ENCODE measurements at places on chromosomes 1 and 21.

DNA sequence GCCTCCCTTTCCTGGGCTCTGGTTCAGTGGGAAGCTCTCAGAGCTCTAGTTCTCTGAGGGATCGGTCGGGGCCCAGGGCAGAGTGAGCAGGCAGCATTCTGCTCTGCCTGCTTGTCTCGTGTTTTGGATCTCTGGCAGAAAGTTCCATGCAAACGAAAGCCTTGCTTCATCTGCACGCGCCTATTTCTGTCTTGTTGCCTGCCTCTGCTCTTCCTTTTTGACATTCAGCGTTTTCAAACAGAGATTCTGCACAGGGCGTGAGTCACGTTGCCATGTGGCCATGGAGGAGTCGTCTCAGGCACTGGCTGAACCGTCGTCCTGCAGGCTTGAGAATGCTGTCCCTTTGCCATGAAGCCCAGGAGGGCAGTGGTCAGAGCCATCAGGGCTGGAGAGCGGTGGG, 20.3 kb downstream of the AJAP1 start:
- peak; percentile 80 for DNase-seq

GRCh38 chr1:199046618-199047017, 407.8 kb downstream of the PTPRC start:
- no peak for DNase-seq

DNA sequence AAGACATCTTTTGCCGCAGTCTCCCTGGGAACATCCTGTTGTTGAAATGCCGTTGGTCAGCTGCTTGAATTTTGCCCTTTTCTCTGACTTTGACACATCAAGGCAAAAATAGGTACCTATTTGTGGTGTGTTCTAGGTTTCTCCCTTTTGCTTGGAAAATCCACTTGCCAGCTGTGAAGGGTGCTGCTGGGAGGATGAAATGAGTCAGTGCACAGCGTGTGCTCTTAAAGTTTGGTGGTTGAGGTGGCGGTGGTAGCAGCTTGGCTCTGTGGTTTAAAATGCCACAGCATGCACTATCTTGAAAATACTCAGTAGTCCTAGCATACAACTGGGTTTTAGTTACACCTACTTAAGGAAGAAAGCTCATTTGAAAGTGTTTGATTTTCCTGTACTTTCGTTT, 183.8 kb downstream of the DHRS3 start:
- no peak for DNase-seq

DNA sequence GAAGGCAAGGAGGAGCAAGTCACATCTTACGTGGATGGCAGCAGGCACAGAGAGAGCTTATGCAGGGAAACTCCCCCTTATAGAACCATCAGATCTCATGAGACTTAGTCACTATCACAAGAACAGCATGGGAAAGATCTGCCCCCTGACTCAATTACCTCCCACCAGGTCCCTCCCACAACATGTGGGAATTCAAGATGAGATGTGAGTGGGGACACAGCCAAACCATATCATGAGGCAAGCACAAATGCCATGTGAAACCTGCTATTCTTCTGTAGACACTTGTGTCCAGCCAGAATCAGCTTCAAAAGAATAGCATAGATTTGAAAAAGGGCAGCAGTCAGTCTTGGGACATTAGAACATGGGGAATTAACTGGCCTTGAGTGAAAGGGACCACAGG, 32.2 kb upstream of the UBE2U start:
- DNase-seq = no peak

- DNase-seq = no peak
These were observed 114.4 kb downstream of the CAMTA1 start for GRCh38 chr1:6899621-6900020.

DNA sequence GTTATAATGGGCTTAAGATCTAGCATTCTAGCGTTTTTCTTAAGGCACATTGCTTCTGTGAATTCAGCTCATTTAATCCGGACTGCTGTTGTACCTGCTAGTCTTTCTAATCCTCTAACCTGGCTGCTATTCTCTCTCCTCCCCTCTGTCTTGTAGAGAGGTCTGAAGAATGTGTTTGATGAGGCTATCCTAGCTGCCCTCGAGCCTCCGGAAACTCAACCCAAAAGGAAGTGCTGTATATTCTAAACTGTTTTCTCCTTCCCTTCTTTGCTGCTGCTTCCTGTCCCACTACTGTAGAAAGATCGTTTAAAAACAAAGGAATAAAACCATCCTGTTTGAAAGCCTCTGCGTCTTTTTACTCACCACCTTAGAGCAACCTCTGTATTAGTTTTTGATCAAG, 37.3 kb downstream of the CDC42 start:
- no peak for DNase-seq

DNA sequence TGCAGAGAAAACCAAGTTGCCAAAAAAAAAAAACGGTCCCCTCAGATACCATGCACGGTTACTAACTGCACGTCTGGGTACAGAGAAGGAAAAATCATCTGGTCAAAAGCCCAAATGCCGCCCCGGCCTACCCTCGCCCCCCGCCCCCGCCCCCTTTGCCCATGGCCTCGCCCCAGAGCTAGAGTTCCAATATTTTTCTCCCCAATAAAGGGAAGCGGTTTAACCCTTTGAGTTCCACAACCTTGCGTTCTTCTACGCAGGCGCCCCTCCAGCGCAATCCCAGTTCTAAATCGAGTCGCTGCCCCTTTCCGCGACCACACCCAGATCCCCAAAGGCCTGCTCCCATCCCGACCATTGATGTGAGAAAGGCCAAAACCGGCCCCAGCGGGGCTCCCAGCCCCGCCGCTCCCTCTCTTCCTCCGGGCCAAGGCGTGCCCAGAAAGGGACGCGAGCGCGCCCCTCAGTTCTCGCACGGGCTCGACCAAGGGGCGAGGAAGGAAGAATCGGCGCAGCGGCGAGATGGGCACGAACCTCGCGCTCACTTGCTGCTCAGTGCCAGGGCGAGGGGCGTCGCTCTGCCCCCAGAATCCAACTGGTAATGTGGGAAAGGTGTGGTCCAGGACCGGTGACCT, 797 bp downstream of the WDR47 start:
- DNase-seq = peak; percentile 85

DNA sequence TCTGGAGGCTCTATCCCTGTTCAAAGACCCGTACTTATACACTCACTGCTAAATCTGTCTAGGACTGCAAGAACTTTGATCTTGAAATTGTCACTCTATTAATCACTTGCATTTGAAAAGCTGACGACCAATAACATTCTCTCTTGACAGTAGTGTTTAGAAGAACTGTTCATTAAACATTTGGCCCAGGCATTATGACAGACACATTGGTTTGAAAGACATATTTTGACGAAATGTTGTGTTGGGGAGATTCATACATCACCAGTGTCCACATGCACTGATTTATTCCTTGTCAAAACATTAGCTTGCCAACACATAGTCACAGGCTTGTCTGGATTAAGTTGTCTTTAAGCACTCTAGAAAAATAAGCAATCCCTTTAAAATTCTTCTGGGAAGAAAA, 951.3 kb downstream of the ADGRL2 start:
- peak; percentile 56 for DNase-seq

DNA sequence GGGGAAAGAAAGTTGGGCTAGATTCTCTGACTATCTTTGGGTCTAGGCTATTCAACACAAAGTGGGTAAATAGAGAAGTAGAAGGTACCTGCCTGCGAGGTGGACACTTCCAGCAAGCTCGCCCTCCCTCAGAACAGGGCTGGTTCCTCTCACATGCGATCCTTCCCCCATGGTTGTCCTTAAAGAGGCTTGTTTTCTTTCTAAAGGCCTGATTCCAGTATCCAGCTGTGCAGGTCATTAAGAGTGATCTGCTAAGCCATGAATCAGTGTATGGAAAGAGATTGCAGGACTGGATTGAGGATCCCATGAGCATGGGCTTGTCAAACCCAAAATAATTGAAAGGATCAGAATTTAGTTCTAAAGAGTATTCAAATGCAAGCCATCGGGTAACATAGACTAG, 189.0 kb downstream of the URB2 start:
- no peak for DNase-seq

- DNase-seq = no peak
These were observed 49.8 kb downstream of the CDK18 start for GRCh38 chr1:205554026-205554811.

DNA sequence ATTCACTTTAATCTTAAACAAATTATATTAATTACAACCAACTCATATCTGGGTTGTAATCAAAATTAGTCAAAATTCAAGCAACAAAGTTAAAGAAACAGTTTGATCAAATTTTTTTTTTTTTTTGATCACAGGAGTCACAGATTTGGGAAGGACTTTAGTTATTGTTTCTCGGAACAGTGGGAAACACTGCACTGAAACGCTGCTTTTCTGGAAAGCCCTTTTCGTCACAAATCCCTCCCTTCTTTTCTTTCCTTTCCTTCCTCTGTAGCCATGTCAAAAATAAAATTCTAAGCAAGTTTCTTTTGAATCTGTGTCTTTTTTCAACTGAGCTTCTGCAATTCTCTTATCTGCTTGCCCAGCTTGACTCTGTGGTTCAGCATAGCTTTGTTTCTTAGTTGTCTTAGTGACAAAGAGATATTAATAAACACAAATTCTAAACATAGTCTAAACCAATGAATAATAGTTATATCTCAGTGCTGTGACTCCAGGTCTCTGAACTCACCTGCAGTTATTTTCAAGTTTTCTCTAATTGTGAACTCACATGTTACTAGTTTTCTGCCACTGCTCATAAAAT, 53.8 kb downstream of the PTGS2 start:
- DNase-seq = no peak

DNA sequence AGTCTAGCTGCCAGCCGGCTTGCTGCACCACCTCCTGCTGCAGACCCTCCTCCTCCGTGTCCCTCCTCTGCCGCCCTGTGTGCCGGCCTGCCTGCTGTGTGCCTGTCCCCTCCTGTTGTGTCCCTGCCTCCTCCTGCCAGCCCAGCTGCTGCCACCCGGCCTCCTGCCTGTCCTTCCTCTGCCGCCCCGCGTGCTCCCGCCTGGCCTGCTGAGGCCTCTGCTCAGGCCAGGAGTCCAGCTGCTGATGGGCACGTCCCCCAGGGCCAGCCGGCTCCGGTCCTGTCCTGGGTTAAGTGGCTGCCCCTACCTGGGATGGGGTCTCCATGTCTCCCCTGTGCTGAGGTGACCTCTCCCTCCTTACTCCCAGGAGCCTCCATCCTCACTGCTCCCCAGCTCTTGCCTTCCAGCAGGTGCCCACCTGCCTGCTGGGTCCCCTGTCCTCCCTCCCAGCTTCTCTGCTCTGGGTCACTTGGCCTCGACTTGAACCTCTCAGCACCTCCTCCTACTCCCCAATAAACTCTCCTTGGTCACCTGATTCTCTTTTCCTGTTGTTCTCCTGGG, 870 bp downstream of the KRTAP10-8 start:
- no peak for DNase-seq

- DNase-seq = no peak
These were observed 59.1 kb upstream of the RBM15 start for GRCh38 chr1:110280126-110280525.

- DNase-seq = peak; percentile 96
These were observed 132.6 kb downstream of the ETS2 start for GRCh38 chr21:38938343-38938742.

DNA sequence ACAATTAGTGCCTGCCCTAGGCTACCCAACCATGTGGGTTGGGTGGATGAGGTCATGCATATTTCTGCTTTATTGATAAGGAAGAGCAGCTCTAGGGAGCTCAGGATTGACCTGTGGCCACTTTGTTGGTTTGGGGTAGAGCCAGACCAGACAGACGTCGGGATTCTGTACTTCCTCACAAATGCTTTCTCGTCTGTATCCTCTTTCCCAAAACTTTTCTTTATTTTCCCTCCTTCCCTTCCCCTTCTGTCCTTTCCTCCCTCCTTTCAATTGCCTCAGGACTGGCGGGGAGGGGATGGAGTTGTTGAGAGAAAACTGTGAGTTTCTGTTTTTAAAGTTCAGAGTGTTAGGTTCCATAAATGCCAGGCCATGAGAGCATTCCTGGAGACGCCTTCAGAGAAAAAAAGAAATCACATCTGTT, 68.0 kb downstream of the UCK2 start:
- DNase-seq = no peak

- no peak for DNase-seq
These were observed 2.1 kb downstream of the TAF12 start for GRCh38 chr1:28640766-28641165.

- DNase-seq = no peak
These were observed 165.5 kb upstream of the NFIA start for GRCh38 chr1:60916906-60917305.

GRCh38 chr1:55696181-55696754, 481.1 kb upstream of the USP24 start:
- no peak for DNase-seq

GRCh38 chr1:42765832-42766740, 742 bp downstream of the P3H1 start:
- peak; percentile 63 for DNase-seq

DNA sequence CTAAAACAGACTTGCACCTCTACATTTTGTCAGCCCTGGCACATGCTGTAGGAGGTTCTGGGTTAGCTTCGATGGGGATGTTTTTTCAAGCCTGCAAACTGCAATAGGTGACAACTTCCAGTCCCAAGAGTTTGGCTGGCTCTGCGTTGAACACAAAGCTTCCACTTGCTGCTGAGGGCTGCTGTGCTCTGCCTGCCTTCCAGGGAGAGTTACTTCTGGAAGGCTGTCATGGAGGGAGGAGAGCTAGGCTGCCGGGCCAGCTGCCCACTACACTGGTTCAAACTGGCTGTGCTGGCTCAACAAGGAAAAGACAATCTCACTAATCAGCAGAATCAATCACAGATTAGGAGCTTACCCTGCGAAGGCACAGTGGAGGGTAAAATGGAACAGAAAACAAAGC, 46.7 kb upstream of the PPP2R5A start:
- no peak for DNase-seq

GRCh38 chr1:228364706-228365213, 41.9 kb downstream of the TRIM11 start:
- no peak for DNase-seq

DNA sequence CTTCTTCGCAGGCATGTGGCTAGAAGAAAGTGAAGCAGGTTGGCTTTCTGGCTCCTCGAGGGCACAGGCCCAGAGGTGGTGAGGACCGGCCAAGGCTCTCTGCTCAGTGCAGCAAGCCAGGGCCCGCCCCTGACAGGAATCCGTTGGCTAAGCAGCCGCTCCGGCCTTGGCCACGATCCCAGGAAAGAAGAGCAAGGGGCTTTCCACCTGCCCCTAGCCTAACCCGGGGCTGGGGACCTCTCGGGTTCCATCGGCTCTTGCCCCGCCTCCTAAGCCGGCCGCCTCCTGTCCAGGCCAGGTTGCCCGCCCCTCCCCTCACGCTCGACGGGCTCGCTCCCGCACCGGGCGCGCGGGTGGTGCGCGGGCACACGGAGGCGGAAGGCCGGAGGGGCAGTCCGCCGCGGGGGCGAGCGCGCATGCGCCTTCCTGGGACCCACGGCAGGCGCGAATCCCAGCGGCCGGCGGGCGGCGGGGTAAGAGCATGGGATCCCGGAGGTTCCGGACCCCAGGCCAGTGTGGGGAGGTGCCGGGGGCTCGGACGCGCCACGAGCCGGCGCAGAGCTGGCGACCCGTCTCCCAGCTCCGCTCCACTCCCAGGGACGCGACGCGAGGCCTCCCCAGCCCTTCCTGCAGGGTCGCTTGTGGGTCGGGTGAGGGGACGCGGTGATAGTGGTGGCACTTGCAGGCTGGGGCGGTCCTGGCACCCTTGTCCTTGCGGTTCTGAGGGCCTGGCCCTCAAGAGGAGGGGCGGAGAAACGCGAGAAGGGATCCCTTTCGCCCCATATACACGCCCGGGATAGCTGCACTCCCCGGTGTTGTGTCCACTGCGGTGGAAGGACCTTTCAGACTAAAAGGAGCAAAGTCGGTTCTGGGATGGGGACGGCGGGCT, at the start of gene ALG6:
TSS of gene ALG6 (plus strand) at position 413 of the 889 bp plus-strand sequence. CDS start 3,351 bp downstream, outside the sequence.
- peak; percentile 97 for DNase-seq

- peak; percentile 63 for DNase-seq
These were observed 3.2 kb downstream of the BARHL2 start for GRCh38 chr1:90713741-90714509.

All from brain (organoid and tissue), 16 donors.